Right lobe of liver (tissue), 6 donors: ENCODE measurements at places on chromosomes 3 and 15. TPM values are rescaled to one million over a fixed set of nuclear protein-coding genes. Genes with fewer than 3 reads are reported as not detected.

GRCh38 chr3:47121409-47121808 is 42.5 kb downstream of the SETD2 start:
- DNase-seq: no peak
- H3K27ac ChIP-seq: no peak overlapping the region
- H3K4me3 ChIP-seq: no peak overlapping the region
- peaks cover 6% of the 10 kb centered on the region for H3K36me3 ChIP-seq
- H3K27me3 ChIP-seq: no peaks in the 10 kb centered on the region

The SI gene
- total RNA-seq: not detected

GRCh38 chr3:159796744-159797143 is 191.9 kb upstream of the IL12A start:
- H3K27ac ChIP-seq: no peak overlapping the region
- H3K4me1 ChIP-seq: peaks cover 4% of the 10 kb centered on the region
- no peaks in the 10 kb centered on the region for H3K36me3 ChIP-seq
- no peaks in the 10 kb centered on the region for H3K27me3 ChIP-seq
- no peak overlapping the region for H3K4me3 ChIP-seq

The OGG1 gene
- 20.9 TPM for total RNA-seq

The LRRC34 gene
- total RNA-seq: 0.60 TPM

DNA sequence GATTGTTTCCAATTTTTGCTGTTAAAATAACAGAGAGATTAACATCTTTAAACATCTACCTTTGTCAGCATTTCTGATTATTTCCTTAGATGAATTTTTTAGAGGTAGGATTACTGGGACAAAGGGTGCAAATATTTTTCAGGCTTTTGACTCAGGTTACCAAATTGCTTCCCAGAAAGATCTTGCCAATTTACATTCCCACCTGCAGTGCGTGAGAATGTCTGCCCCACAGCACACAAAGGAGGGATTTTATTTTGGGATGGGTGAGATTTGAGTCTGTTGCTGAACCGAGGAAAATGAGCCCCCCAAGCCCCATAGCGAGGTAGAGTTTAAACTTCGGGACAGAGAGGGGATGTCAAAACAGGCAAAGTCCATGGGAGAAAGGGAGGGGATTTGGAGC is 25.9 kb upstream of the RNU6-1 start:
- H3K27ac ChIP-seq: no peak overlapping the region
- H3K27me3 ChIP-seq: no peaks in the 10 kb centered on the region
- H3K4me1 ChIP-seq: no peaks in the 10 kb centered on the region

DNA sequence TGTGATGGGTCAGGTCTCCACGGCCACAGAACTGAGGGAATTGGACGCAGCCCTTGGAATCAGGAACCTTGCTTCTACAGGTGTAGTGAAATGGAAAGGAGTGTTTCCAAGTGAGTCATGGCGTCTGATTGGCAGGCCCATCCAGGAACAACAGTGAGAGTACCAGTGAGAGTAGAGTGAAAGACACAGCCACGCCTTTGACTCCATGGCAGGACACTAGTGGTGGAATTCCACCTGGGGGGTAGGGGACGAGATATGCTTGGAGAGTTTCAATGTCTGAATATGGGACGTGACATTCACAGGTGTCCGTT is 3.0 kb upstream of the SLC28A1 start:
- DNase-seq: no peak
- no peaks in the 10 kb centered on the region for H3K36me3 ChIP-seq
- H3K4me1 ChIP-seq: no peaks in the 10 kb centered on the region
- H3K4me3 ChIP-seq: no peak overlapping the region

The TP53BP1 gene
- 10.9 TPM for total RNA-seq

- no peak overlapping the region for H3K4me3 ChIP-seq
- no peaks in the 10 kb centered on the region for H3K27me3 ChIP-seq
- H3K27ac ChIP-seq: no peak overlapping the region
- DNase-seq: no peak
Measured at GRCh38 chr3:73575953-73576352, 48.8 kb downstream of the PDZRN3 start.

The CDAN1 gene
- total RNA-seq: 8.2 TPM

GRCh38 chr3:160005004-160005403 is 16.4 kb downstream of the IL12A start:
- H3K4me3 ChIP-seq: no peak overlapping the region
- H3K27me3 ChIP-seq: no peaks in the 10 kb centered on the region
- DNase-seq: no peak
- H3K4me1 ChIP-seq: no peaks in the 10 kb centered on the region

The HAPLN3 gene
- total RNA-seq: 1.2 TPM

The IQCF5 gene
- not detected for total RNA-seq

DNA sequence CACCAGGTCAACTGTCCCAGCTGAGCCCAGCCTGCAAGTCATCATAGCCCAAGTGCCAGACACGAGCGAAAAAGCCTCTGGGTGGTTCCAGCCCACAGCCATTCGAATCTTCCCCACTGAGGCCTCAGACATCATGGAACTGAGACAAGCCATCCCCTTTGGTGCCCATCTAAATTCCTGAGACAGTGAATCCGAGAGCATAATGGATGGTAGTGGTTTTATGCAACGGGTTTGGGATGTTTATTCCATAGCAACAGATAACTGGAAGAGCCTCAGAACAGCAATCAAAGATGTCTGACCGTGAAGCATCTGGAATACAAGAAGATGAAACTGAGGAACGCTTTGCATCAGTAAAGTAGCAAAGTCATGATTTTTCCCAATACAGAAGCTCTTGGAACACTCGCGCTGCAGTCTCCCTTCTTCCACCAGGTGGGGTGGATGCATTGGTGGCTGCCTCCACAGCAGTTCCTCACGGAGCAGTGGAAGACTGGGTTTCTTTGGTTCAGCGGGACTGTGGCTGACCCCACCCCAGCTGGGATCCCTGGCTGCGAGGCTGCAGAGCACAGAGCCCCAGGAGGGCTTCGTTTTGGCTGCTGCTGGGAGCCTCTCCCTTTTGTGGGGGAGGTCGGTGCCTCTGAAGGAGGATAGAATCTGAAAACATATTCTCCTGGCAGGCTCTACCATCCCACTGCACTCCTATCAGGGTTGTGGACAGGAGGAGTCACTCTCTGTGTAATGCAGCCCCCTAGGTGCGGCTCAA is 26.4 kb upstream of the PDE8A start:
- H3K4me1 ChIP-seq: no peaks in the 10 kb centered on the region
- H3K27me3 ChIP-seq: no peaks in the 10 kb centered on the region
- peak; percentile 68 for DNase-seq
- H3K36me3 ChIP-seq: no peaks in the 10 kb centered on the region

GRCh38 chr3:49058011-49058410 is 28.8 kb upstream of the IMPDH2 start:
- H3K36me3 ChIP-seq: peaks cover 5% of the 10 kb centered on the region
- H3K27me3 ChIP-seq: no peaks in the 10 kb centered on the region
- H3K27ac ChIP-seq: no peak overlapping the region

- peak overlapping the region; percentile 5 for H3K27ac ChIP-seq
- DNase-seq: no peak
- H3K36me3 ChIP-seq: peaks cover 12% of the 10 kb centered on the region
- H3K4me3 ChIP-seq: no peak overlapping the region
Measured at GRCh38 chr3:169980055-169980454, 13.4 kb downstream of the SEC62 start.

The NRROS gene
- 1.2 TPM for total RNA-seq

DNA sequence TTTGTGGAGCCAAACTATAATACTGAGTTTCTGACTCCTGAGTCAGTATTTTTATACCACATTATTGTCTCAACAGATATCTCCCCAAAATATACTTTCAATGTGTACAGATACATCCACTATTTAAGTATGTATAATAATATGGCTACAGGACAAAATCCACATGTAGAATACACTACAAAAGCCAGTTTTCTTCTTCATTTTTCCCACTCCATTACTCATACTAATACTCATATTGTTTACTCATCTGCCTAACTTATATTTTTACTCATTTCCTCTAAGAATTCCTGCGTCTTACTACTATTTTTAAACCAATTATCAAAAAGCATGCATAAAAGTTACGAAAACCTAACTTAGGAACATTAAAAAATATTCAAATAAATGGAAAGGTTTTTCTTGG is 440.8 kb downstream of the ZNF385D start:
- no peak overlapping the region for H3K27ac ChIP-seq
- H3K4me1 ChIP-seq: no peaks in the 10 kb centered on the region
- no peak overlapping the region for H3K4me3 ChIP-seq

The GPR87 gene
- total RNA-seq: not detected

The ESYT3 gene
- 0.05 TPM for total RNA-seq

The SLC12A8 gene
- 8.5 TPM for total RNA-seq

GRCh38 chr3:188152660-188153436 is 1.1 kb upstream of the LPP start:
- H3K27me3 ChIP-seq: no peaks in the 10 kb centered on the region
- peaks cover 17% of the 10 kb centered on the region for H3K4me1 ChIP-seq
- no peak for DNase-seq
- H3K27ac ChIP-seq: peak overlapping the region; percentile 98
- no peaks in the 10 kb centered on the region for H3K36me3 ChIP-seq

DNA sequence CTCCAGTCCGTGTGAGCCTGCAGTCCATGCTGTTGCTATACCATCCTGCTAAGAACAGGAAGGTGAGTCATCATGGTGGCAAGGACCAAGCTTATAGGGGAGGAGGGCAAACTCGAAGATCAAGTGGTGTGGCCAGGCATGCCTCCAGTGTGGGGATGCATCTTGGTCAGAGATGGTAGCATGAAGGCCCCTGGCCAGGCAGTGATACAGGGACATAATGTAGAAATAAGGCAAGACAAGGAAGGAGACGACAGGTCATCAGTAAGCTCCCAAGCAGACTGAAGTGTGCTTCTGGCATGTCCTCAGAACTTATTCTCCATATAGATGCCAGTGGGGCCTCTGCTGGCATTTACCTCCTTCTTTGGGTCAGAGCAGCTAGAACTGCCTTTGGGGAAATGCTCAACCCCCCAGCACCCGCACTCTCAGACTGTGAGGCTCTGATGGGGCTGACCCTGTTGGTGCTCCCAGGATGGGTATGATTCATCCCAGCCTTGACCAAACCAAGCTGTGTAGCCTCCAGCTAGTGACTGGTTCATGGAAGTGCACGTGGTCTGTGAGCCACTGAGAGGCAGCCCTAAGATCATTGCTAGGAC is 52.5 kb upstream of the ATP2B2 start:
- no peak overlapping the region for H3K27ac ChIP-seq
- H3K27me3 ChIP-seq: no peaks in the 10 kb centered on the region
- H3K4me1 ChIP-seq: no peaks in the 10 kb centered on the region
- DNase-seq: no peak
- no peak overlapping the region for H3K4me3 ChIP-seq

DNA sequence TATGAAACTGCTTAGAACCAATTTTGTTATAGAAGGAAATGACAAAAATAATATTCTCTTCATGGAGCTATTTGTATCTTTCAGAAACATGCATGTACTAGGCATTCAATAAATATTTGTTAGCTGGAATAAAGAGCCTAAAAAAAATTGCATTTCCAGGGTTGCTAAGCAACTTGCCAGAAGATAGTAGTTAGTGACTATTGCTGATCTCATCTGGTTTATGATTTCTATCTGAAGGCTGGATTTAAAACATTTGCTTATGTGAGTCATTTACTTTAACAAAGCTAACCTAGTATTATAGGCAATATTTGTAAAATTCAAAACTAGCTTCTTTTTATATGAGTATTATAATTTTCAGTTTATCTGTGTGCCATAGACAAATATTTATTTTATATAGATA is 78.3 kb downstream of the NAALADL2 start:
- no peaks in the 10 kb centered on the region for H3K36me3 ChIP-seq
- no peak for DNase-seq
- no peaks in the 10 kb centered on the region for H3K4me1 ChIP-seq
- no peak overlapping the region for H3K4me3 ChIP-seq
- H3K27me3 ChIP-seq: no peaks in the 10 kb centered on the region
- no peak overlapping the region for H3K27ac ChIP-seq

DNA sequence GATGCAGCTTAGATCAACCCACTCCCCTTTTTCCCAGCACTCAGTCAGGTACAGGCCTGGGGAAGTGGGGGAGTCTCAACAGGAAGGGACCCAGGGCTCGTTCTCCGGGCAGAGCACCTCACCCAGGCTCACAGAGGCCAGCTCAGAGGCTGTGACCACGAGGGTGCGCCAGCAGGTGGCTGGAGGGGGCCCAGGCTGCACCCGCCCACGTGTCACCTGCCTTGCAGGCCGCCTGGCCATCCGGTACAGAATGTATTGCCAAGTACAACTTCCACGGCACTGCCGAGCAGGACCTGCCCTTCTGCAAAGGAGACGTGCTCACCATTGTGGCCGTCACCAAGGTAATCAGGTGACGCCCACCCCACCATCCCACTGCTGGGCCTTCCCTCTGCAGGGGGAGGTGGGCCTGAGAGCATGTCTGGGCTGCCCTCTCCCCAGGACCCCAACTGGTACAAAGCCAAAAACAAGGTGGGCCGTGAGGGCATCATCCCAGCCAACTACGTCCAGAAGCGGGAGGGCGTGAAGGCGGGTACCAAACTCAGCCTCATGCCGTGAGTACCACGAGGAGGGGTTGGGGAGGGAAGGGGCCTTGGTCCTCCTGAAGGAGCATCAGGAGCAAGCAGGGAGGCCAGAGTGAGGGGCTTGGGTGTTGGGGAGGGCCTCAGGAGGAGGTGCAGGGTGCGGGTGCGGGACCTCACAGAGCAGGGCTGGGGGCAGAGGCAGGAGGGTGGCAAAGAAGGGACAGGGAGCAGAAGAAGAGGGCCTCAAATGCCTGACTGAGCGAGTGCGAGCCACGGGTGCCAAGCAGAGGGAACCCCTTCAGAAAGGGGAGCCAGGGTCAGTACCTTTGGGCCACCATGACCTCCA is 14.0 kb upstream of the LMAN1L start:
- peaks cover 24% of the 10 kb centered on the region for H3K36me3 ChIP-seq
- H3K4me1 ChIP-seq: peaks cover 53% of the 10 kb centered on the region
- H3K27ac ChIP-seq: peak overlapping the region; percentile 54
- DNase-seq: peak; percentile 91

DNA sequence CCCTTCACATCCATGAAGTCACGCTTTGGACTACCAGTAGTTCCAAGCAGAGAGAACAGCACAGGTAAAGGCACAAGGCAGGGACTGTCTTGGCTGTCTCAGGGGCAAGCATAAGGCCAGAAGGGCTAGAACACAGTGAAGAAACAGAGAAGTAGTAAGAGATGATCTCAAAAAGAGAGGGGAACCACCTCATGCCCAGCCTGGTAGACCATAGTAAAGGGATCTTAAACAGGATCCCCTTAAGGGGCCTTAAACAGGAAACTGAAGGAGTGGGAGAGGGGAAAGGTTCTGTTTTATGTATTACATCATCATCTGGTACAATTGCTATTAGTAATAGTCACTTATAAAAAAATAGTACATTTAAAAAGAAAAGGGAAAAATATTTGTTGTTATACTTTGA is 25.8 kb downstream of the P2RY1 start:
- no peak overlapping the region for H3K27ac ChIP-seq
- no peak overlapping the region for H3K4me3 ChIP-seq
- no peak for DNase-seq
- no peaks in the 10 kb centered on the region for H3K36me3 ChIP-seq
- no peaks in the 10 kb centered on the region for H3K4me1 ChIP-seq
- no peaks in the 10 kb centered on the region for H3K27me3 ChIP-seq

DNA sequence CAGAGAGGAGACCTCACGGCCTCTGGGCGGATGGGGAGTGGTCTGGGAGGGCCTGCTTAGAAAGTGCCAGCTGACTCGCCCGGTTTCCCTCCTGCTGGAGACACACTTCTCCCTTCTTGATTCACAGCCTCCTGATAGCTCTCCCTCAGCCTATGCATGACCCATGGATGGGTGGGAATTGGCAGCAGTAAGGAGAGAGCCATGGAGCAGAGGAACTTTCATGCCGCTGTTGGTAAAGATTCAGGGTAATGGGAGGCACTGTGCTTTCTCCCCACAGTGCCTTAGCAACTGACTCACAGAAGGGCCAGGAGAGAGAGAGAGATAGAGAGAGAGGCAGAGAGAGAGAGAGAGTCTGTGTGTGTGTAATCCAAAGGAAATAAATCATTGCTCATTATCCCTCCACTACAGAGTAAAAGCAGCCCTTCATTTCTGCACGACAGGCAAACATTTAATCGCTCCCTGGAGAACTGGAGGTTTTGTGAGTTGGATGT is 82.8 kb downstream of the SEMA5B start:
- no peaks in the 10 kb centered on the region for H3K27me3 ChIP-seq
- no peaks in the 10 kb centered on the region for H3K36me3 ChIP-seq
- H3K4me1 ChIP-seq: no peaks in the 10 kb centered on the region
- H3K4me3 ChIP-seq: no peak overlapping the region
